ENCODE measurements at places on chromosomes 1 and 21.

GRCh38 chr1:26972390-26972789 lies 12.1 kb upstream of the KDF1 start:
- no peak for DNase-seq

DNA sequence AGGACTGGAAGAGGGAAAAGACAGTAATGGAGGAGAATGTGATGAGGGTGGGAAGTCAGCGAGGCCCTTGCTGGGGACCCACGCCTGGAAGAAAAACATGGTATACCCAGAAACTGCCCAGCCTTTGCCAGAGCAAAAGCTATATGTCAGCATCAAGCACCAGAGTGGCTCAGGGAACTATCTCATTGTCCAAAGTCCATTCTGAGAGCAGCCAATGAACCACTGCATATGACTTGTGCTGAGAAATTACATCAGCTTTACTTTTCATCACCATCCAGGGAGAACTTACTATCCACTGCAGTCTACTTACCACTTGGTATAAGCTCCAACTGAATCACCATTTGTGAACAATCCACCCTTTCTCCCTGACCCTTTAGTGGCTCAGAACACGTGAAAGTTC lies 148.1 kb downstream of the TTLL7 start:
- no peak for DNase-seq

DNA sequence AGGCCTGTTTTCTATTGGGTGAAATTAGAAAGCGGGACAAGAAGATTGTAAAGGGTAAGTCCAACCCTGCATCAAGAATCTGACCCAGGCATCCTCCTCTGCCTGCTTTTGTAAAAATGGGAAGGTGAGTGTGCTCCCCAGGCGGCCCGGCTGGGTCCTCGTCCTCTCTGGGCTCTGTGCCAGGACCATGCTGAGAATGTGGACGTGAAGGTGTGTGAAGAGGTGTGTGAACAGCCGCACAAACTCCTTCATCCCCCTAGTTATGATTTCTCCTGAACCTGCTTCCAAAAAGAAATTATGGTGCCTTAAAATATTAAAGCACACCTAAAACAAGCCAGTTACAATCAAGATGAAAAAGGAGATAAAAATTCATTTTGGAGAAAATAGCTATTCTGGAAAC lies 185.7 kb downstream of the IGSF21 start:
- DNase-seq: no peak

GRCh38 chr1:233439721-233440120 lies 112.2 kb downstream of the MAP3K21 start:
- no peak for DNase-seq

All from stimulated activated CD4-positive, alpha-beta T cell treated with anti-CD3 and anti-CD28 coated beads, Interleukin-1b, Interleukin-23, amount 100 ng/mL, for 1 hour (primary cell).